ENCODE measurements at places on chromosomes 4 and X.

- DNase-seq: no peak
Measured at GRCh38 chrX:127457161-127457560, 595.0 kb downstream of the ACTRT1 start.

GRCh38 chr4:181670506-181670905, 572.7 kb upstream of the TENM3 start:
- DNase-seq: no peak

GRCh38 chrX:1592470-1593142, 1.2 kb downstream of the AKAP17A start:
- peak; percentile 29 for DNase-seq

DNA sequence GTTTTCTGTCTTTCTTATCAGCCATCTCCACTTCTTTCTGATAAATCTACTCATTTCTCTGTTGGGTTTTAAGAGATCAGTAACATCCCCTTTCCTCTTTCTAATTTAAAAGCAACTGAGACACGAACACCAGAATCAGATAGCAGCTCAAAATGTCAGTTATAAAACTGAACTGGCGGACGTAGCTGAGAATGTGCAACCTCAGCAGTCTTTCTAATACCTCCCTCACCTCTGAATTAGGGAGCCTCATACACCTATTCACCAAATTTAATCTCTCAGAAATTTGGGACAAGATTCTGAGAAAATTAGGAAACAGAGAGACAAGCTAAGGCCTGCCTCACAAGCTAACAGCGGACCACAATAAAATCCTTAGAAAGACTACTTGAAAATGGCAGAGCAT, 52.0 kb upstream of the ACSL4 start:
- DNase-seq: no peak

DNA sequence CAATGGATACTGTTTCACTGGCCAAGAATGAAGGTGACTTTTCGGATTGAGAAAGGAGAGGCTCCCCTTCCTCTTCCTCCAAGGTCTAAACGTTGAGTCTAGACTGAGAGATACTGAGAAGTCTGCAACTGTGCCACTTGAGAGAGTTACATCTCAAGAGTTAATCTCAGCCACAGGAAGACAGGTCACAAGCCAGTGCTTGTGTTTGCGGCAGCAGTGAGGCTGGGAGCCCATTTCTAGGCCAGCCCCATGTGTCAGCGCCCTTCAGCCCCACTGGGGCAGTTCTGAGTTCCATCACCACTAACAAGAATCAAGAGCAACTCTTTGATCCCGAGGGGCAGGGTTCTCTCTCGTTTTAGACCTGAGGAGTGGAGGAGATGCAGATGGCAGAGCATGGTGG, 7.3 kb upstream of the SEC24D start:
- DNase-seq: no peak

GRCh38 chr4:115274545-115274944, 161.1 kb upstream of the NDST4 start:
- no peak for DNase-seq

All from activated CD4-positive, alpha-beta T cell treated with anti-CD3 and anti-CD28 coated beads, Interleukin-2, amount 50 U/mL, for 48 hours (primary cell).